Gastroesophageal sphincter (tissue), 4 donors: ENCODE measurements at places on chromosomes 1 and 21. TPM values are rescaled to one million over a fixed set of nuclear protein-coding genes. Genes with fewer than 3 reads are reported as not detected.

The ASCL5 gene
- not detected for total RNA-seq

The DCDC2B gene
- total RNA-seq, result not detected

The AGRN gene
- total RNA-seq, result 33.6 TPM

DNA sequence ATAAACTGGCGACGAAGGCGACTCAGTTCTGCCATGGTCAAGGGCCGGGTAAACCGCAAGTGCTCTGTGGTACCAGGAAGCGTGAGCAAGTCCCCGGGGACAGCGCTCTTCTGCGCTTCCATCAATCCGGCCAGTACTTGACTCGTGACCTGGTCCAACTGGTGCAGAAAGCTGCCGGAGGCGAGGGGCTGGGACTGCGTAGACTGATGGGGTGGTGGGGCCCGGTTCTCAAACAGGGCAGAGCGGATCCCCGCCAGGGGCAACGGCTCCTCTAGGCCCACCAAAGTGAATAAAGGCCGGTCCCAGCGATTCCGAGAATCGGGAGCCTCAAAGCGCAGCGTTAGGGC is 852 bp downstream of the KTI12 start:
- peaks cover 20% of the 10 kb centered on the region for H3K36me3 ChIP-seq
- H3K27ac ChIP-seq, result peak overlapping the region; percentile 87
- ATAC-seq, result peak; percentile 48

DNA sequence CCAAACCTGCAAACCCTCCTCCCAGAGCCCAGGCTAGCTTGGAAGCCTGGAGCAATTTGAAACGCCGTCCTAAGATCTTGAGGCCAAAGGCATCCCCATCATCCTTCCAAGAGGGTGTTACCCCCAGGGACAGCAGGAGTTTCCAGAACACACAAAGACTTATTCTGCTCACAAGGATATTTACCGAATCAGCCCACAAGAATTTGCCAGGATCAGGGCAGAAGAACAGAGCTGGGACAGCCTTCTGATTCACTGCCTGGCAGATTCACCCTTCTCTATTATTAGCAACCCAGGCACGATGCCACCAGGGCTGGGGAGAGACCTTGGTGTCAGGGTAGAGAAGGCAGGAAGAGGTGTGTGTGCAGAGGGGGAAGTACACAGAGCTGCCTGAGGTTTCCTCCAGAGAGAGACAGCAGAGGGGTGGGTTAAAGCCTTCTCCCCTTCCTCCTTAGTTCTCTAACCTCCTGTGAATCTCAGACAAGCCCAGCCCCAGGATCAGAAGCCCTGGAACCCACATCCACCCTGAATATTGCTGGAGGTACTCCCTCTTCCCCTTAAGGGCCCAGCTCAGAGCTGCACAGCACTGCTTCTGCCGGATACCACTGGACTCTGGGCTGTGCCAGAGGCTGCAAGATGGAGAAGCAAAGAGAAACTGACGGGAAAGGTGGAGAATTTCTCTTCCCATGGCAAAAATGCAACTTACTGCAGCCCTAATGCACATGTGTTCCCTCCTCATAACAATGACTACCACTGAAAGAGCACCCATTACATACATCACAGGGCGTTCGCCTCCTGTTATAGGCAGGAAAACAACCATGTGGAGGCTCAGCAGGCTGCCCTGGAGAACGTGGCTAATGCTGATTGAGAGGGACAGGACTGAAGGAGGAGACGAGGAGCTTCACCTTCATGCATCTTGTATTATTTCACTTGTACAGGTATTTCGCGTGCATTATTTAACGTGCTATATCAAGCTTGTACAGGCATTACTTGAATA is 61.8 kb downstream of the ITPKB start:
- H3K27me3 ChIP-seq, result no peaks in the 10 kb centered on the region
- H3K36me3 ChIP-seq, result no peaks in the 10 kb centered on the region
- peak; percentile 79 for ATAC-seq
- no peak overlapping the region for H3K4me3 ChIP-seq
- peak overlapping the region; percentile 62 for H3K27ac ChIP-seq

GRCh38 chr1:1132042-1132950 is 16.4 kb upstream of the C1orf159 start:
- H3K4me1 ChIP-seq, result no peaks in the 10 kb centered on the region
- ATAC-seq, result no peak
- no peak overlapping the region for H3K27ac ChIP-seq
- H3K4me3 ChIP-seq, result no peak overlapping the region
- peaks cover 59% of the 10 kb centered on the region for H3K27me3 ChIP-seq
